Dorsolateral prefrontal cortex (tissue), 122 donors: ENCODE measurements at places on chromosomes 4 and X.

DNA sequence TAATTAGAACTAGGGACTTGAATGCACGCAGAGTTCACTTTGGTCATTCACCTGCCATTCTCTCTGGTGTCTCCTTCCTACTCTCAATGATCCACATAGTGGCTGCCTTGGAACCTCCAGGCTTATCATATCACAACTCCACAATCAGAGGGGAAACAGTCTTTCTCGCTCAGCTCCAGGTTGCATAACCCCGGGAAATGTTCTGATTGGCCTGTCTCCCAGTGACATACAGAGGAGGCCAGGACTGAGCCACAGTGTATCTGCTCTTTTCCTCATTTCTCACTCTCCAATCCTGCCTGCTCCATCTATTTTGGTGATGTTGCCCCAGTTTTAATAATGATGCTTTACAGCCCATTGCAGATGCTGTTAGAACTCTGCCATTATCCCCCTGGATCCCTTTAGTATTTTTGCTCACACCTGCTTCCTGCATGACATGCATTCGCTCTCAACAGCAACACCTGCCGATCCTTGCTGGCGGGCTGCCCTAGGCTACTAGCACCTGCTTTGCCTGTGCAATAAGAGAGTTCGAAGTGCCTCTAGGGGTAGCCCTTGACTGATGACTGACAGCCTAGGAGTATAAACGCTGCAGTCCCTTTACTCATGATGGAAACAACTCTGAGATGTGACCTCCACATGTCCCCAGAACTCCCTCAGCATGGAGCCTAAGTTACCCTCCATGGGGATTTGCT is 211.3 kb upstream of the RPS6KA3 start:
- DNase-seq: no peak

DNA sequence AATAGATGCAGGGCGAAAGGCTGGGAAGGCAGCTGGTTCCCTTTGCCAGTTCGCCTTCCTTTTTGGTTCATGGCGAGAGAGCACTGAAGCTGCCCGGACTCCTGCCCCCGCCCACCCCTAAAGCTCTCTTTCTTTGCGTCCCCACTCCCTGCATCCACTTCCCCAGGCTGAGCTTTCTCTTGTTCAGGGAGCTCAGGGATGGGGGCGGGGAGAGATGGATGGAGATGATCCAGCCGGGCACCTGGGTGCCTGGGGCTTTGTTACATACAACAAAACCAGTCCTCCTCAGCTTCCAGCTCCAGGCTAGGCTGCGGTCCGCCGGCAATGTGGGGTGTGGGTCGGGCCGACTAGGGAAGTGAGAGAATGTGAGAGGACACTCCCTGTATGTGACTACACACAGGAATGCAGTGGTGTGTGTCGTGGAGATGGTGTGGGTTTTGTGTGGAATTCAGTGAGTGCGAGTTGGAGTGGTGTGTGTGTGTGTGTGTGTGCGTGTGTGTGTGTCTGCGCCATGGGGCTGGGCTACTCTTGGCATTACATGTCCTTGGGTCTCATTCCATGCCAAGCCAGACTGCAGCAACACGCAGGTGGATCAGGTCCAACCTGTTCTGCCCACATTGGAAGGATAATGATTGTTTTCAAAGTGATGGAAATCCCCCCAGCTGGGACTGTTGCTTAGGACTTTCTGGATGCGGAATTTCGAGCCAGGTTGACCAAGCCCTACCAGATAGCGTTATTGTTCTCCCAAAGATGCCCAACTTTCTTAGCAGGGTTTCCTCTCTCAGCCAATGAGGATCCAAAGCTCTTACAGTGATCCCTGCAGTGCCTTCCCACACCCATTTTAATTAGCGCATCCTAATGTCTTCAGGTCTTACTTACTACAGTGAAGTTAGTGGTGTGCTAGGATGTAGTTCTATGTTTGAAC is 149.4 kb upstream of the CHRDL1 start:
- no peak for DNase-seq

GRCh38 chrX:154542723-154543424 is 3.8 kb downstream of the G6PD start:
- DNase-seq: no peak

DNA sequence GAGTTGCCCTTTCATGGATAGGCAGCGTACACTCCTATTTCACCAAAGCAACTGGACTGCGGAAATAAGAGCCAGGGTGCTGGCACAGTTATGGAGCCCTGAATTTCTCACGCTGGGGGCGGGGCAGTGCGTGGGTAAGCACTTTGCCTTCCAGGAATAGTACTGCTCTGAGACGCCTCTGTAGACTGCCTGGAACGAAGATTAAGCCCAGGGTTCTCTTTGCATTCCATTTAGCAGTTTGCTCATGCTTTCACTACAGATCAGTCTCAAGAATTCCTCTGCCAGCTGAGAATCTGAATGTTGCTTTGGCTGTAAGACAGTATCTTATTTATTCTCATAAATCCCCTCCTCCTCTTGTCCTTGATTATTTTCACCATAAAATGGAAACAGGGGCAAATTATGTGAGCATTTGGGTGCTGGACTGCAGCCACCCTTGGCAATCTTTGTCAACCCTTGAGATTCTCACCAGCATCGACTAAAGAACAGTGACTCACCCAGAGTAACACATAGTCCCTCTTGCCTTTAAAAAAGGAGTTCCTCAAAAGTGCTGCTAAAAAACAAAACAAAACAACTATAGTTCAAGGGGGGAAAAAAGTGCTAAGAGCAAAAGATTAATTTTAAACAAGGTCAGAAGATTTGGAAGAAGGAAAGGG is 88.9 kb upstream of the CITED1 start:
- peak; percentile 52 for DNase-seq

- no peak for DNase-seq
These were observed 48.7 kb downstream of the HDX start for GRCh38 chrX:84453351-84454246.
